ENCODE measurements at places on chromosomes 3 and 15.

DNA sequence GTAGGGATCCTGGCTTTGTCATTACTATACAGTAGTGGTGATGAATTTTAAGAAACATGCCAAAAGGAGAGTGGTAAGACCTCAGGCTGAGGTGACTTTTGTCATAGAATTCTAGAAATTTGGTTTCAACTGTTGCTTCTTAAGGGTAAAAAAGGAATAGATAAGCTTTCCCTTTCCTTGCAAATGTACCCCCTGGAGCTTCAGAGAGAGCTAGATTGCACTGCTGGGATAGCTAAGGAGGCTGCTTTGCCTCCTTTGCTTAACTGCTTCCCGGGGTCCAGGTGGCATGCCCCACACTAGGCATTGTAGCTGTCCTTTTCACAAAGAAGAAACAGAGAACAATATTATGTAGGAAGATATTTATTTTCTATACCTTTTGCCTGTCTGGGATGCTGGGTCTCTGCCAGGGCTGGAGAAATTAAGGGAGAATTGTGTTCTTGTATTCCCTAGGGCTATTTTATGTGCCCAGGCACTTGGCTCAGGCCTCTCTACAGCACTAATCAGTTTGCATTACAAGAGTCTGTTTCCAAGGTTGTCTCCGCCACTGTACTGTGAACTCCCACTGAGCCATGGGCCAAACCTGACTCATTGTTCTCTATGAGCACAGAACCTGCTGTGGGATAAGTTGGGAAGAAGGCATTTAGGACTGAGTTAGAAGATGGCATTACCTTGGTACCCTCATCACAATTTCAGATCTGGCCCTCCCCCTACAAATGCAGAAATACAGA lies 460.0 kb downstream of the PDCD6IP start:
- DNase-seq = no peak

- no peak for DNase-seq
Measured at GRCh38 chr3:114308830-114309229, 15.0 kb downstream of the TIGIT start.

DNA sequence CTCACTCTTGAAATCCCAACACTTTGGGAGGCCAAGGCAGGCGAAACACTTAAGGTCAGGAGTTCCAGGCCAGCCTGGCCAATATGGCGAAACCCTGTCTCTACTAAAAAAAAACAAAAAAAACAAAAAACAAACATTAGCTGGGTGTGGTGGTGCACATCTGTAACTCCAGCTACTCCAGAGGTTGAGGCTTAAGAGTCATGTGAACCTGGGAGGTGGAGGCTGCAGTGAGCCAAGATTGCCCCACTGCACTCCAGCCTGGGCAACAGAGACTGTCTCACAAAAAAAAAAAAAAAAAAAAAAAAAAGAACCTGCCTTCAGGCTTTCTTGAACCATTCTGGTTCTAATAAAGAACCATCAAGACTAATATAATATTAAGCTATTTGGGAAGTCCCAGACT lies 16.5 kb downstream of the ARPP19 start:
- no peak for DNase-seq

- no peak for DNase-seq
Measured at GRCh38 chr3:114567771-114568170, 273.9 kb downstream of the TIGIT start.

DNA sequence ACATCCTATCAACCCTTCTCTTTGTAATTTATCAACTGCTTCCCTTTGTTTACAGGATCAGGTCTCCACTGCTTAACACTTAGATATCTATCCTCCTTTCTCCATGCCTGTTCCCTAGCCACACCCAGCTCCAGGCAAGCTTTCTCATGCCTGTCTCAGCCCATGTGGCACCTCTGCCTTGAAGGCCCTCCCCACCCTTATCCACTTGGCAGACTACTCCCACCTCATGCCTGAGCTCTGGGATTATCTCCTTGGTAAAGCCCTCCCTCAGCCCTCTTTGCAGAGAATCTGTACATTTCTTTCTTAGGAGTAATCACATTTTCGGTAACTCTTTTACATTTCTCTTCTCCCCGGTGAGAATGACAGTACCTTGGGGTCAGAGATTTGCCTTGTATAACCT lies 96.0 kb downstream of the ATP1B3 start:
- no peak for DNase-seq

GRCh38 chr3:72307438-72308115 lies 522.6 kb upstream of the PROK2 start:
- DNase-seq = no peak

DNA sequence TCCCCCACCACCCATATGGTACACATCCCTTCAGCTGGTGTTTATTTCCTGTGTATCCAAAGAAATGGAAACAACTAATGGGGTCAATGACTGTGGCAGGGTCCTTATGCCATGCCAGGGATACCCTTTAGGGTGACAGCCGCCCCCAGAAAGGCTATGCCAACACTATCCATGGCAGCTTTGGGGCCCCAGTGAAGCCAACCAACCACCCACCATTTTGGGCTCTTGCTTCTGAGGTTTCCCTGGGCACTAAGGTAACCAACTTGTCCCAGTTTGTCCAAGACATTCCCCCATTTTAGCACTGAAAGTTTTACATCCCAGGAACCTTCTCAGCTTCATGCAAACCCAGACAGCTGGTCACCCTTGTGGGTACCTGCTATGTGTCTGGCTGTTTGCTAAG lies 233.1 kb downstream of the VPS13C start:
- no peak for DNase-seq

DNA sequence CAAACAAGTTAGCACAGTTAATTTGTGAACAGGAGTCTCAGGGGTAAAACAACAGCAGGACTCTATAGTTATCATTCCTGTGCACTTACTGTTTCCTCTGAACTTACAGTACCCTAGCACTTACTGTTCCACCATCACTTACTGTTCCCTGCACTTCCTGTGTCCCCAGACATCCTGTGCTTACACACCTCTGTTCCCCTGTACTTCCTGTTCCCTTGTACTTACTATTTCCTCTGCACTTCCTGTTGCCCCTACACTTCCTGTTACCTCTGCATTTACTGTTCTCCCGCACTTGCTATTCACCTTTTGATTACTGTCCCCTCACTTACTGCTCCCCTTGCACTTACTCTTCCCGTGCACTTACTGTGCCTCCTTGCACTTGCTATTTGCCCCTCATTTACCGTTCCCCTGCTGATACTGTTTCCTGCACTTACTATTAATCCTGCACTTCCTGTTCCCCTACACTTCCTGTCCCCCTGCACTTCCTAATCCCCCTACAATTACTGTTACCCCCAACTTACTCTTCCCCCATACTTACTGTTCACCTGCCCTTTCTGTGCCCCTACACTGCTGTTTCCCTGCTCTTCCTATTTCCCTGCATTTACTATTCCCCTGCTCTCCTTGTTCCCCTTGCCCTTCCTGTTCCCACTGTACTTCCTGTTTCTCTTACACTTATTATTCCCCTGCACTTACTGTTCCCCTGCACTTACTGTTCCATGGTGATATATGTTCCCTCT lies 30.3 kb downstream of the TPRA1 start:
- DNase-seq = no peak

DNA sequence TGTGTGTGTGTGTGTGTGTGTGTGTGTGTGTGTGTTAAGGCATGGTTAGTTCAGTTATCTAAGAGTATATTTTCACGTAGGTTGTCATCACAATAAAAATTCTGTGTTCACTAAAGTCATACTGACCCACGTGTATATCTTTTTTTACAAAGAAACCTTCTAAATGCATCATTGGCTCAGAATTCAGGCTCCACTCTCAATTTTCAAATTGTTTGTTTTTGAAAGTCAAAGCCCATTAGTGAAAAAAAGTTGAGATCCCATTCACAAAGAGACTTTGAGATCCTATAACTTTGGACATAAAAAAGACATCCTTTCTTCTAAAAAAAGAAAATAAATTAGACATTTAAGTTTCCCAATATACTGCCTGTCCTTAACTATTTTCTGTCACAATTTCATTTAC lies 59.3 kb downstream of the GBE1 start:
- DNase-seq = no peak

DNA sequence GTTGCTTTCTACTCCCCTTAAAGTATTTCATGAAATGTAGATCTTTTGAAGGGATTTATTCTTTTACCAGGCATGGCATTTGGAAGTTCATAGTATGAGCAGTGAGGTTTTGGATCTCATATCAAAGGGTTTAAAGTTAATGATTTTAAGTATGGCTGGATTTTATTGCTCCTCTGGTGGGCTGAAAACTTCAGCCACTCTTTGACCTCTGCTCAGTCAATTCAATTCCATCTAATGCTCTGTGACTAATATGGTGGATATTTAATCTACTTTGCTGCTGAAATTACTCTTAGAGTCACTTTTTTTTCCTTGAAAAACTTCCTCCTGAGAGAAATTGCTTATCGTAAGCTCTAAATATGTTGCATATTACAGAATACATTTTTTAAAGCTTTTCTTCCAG lies 218.6 kb downstream of the NR2F2 start:
- DNase-seq = no peak

GRCh38 chr3:13004376-13004775 lies 68.9 kb downstream of the IQSEC1 start:
- DNase-seq = no peak

DNA sequence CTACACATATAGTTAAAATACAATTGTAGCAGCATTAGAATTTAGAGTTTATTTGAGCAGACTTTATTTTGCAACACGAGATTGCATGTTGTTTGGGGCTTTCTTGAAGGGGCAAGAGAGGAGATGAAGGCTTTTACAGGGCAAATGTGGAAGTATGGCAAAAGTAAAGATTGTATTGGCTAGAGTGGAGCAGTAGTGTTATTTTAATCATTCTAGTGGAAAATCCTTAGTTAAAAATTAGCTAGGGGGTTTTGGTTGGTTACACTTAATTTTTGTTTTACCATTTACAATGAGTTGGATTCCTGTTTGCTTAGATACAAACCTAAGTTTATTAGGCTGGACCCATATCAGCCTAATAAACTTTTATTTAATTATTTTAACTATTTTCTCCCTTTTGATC lies 4.6 kb downstream of the OR5H15 start:
- DNase-seq = no peak

- no peak for DNase-seq
Measured at GRCh38 chr3:121979734-121980449, 42.2 kb downstream of the ILDR1 start.

DNA sequence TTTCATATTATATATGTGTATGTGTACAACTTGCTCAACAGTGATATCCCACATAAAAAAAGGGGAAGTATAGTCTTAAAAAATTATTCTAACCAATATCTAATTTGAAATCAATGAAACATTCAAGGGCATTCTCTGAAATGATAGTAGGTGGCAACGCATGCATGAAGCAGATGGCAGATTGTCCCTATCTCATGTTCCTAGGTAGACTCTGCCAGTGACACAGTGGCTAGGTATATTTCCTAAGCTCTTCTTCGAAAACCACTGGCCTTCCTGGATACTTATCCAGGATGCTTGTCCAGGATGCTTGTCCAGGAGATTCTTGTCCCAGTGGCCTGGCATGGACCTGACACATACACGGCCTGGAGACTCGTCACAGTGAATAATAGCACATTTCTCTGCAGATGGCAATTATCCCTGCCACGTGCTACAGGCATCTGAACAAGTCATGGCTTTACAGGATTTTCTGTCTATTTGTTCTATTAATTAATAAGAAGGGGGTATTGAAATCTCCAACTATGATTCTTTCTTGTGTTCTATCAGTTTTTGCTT lies 54.9 kb downstream of the OCA2 start:
- no peak for DNase-seq

GRCh38 chr3:4730719-4731118 lies 237.6 kb downstream of the ITPR1 start:
- no peak for DNase-seq

DNA sequence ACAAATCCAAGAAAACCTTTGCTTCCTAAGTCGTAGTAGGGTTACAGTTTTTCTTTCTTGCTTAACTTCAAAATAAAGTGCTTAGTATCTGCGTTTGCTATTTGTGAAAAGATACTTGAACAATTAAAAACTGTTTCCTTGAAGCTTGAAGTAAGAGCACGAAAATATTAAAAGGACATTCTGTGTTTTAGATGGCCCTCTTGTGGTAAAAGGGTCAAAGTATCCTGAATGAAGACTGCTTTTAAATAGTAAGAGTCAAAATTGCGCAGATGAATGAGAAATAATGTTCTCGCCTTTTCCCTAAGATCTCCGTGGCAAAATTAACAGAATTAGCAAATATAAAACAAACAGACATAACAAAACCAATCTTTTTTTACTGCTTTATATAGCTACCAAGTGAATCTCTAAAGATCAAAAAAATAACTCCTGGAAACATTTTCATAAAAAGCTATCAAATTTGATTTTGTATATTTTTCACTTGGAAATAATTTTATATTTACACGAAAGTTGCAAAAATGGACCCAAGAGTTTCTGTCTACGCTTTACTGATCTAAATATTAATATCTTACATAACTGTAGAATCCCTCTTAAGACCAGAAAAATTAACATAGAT lies 175.4 kb downstream of the MBNL1 start:
- DNase-seq = no peak

- DNase-seq = no peak
Measured at GRCh38 chr3:85781806-85782205, 823.0 kb downstream of the CADM2 start.

DNA sequence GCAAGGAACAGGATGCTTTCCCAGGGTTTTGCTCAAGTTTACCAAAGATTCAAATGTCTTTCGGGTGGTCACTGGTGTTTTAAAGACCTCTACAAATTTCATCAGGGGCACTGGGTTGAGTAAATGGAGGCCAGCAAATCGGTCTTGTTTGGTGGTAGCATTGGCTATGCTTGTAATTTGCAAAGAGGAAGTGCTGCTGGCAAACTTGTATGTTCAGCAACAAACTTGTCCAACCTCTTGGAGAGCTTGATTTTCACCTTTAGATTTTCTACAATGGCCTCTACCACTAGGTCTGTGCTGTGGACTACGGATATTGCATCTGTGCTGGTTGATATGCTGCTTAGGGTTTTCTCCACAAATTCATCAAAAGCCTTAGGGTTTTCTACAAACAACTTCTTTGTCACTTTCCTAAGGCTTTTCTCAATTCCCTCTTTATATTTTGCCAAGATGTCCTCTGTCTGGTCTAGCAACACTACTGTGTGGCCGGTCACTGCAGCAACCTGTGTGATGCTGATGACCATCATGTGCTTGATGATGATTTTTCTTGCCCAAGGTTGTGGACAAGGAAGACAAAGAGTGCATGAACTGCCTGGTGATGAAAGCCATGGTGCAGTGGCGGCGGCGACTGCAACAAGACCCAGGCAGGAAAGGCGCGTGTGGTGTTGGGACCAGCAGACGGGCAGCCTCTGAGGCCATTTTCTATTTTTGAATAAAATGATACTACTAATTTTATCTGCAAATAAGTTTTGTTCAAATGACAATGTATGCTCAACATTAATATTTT lies 50.8 kb downstream of the RFX7 start:
- no peak for DNase-seq

Data from stimulated activated CD8-positive, alpha-beta memory T cell treated with anti-CD3 and anti-CD28 coated beads, Interleukin-4, amount 100 ng/mL, for 1 hour (primary cell).